NCI-H460 (cell line): ENCODE measurements at places on chromosomes 1 and 21. TPM values are rescaled to one million over a fixed set of nuclear protein-coding genes. Genes with fewer than 3 reads are reported as not detected.

Gene KRTAP19-3
- not detected in 2 replicates for total RNA-seq

Gene FCN3
- total RNA-seq, result not detected in 2 replicates

- DNase-seq, result no peak
These were observed 2.3 kb downstream of the ACTL8 start for GRCh38 chr1:17757426-17757825.

GRCh38 chr1:39833621-39834385, 45.1 kb upstream of the BMP8B start:
- DNase-seq, result no peak

GRCh38 chr1:30616759-30617158, 106.6 kb downstream of the MATN1 start:
- no peak for DNase-seq

GRCh38 chr1:168230709-168231108, 4.9 kb downstream of the SFT2D2 start:
- no peak for DNase-seq

DNA sequence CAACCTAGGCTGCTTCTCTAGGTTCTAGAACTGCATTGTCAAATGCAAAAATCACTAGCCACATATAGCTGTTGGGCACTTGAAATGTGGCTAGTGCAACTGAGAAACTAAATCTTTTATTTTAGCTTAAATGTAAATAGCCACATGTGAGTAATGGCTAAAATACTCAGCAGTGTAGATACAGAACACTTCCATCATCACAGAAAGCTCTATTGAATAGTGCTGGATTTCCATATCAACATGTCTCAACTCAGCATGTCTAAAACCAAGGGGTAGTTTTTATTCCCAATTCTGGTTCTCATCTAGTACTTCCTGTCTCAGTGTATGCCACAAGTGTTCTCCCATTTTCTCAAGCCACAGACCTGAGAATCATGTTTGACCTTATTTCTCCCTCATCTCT, 7.5 kb upstream of the TP53BP2 start:
- no peak for DNase-seq

GRCh38 chr1:201713086-201713810, 115.7 kb upstream of the IPO9 start:
- peak; percentile 96 for DNase-seq

- DNase-seq, result no peak
These were observed 30.2 kb upstream of the PRSS38 start for GRCh38 chr1:227785094-227785804.

GRCh38 chr1:70719154-70719553, 308.1 kb downstream of the CTH start:
- no peak for DNase-seq

DNA sequence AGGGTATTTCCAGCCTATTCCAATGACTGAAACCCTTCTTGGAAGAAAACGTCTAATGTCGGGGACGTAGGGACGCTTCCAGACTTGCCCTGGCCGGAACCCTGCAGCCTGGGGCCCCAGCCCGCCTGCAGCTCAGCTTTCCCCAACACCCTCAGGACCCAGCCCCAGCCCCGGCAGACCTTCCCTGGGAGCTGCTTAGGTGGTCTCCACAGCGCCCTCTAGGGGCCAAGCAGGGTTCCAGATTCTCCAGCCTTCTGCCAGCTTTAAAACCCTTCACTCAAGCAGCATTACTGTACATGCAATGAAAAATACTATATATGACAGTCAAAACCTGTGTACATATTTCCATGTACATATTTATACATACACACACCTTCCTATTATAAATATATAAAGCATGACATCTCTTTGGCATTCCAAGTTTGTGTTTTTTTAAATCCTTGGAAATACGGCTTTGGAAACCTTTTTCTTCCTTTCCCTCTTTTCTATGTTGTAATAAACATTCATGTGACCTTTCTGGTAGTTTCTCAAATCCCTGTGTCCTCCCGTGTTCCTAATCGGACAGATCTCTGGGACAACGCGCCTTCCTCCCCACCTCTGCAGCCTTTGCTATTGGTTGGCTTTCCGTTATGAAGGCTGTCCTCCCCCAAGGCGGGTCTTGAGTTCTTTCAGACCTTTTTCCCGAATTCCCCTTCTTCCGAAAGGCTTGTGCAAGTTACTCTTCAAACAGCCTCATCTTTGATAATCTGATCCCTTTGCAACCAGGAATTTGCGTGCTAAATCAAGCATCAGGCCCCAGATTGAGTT, 60.3 kb downstream of the STUM start:
- DNase-seq, result peak; percentile 66

- DNase-seq, result no peak
These were observed 11.7 kb downstream of the PYHIN1 start for GRCh38 chr1:158943059-158943458.

DNA sequence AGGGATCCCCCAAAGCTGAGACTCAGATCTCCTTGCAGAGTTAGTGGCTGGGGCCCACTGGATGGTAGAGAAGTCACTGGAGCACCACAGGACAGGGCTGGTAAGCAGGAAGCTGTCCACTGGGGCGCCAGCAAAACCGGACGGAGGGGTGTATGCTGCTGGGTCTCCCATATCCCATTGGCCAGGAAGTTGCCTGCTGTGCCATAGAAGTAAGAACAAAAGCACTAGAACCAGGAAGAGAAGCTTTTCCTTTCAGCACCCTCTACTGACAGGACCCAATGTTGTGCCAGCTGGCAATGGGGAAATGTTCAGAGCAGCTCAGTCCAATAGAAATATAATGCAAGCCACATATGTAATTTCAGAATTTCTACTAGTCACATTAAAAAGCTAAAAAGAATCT, 146.6 kb downstream of the SPATA46 start:
- DNase-seq, result no peak

DNA sequence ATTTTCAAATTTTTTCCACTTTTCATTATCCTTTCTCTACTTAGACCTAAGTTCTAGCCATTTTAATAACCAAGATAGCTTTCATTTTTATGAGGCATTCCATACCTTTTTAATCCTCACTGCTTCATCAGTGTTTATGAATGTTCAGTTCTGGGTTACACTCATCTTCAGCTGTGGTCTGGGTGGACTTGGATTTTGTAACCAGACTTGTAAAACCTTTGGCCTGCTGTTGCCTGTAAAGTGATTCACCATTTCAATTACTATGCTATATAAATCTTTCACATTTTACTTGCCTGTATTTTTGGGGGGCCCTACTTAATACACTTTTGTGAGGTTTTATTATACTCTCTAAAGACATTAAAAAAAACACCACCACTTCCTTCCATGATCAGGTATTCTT, 46.2 kb downstream of the USP25 start:
- DNase-seq, result no peak

DNA sequence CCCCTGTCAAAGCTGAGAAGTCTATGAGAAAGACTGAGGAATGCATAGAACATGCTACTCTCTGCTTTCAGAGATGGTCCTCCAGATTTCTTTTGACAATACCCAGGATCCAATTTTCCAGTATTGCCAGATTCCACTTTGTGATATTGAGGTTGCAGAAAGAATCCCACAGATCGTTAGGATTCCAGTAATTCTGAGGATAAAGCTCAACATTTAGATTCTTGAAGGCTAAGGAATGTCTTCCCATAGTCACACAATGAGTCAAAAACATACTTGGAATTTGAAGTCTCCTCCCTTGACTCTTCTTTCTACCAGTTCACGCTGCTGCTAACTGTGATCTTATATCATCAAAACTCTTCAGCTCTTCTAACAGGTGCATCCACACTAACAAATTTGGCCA, 57.1 kb downstream of the TNFSF18 start:
- DNase-seq, result no peak

DNA sequence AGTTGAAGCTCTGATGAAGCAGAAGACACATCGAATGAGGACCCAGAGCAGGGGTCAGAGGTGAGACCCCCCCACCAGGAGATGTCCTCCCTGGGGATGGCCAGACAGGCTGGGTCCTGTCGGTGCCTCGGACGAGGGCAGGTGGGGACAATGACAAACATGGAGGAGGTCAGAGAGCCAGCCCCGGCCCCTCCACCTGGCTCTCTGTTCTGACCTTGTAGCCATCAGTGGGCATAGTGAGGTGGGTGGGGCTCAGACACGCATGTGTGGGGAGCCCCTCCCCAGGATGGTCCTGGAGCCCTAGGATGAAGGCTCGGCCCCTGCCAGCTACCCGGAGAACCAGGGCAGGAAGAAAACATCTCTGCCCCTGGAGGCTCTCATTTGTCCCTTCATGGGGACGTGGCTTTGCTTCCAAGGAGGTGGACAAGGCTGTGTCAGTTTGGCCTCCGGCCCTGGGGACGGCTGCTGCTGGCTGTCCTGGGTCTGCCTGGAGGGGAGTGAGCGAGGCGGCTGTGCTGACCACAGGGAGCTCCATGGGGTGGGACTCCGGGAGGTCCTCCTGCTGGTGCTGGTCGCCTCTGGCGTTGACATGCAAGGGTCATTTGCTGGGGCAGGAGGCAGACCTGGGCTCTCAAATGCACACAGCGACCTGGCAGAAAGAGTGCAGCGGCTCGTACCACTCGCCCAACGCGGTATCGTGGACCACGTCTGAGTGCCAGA, 2.6 kb downstream of the KRTAP10-6 start:
- DNase-seq, result no peak

DNA sequence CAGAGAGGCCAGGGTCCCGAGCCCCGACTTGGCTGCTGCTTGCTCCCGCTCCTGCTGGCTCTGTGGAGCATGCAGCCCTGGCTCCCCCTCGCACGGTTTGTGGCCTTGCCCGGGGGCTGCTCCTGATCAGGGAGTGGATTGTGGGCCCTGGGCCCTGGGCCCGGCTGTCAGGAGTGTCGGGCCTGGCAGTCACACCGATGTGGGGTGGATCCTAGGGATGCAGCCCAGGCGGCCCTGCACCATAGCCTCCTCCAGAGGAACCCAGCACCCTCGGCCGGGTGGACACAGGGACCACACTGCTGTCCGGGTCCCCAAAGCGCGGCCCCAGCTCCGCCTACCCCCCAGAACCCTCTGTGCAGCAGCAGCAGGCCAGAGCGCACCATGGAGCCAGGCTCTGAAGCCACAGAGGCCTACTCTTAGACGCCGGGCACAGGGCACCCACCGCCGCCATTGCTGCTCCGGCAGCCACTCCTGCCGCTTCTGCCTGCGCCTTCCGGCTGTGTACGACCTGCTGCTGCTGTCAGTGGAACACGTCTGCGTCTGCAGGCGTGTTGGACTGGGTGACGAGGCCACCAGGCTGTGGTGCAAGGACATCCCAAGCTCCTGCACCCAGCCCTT, 9.4 kb downstream of the SLX9 start:
- DNase-seq, result no peak

- DNase-seq, result no peak
These were observed 119.1 kb upstream of the RUNX3 start for GRCh38 chr1:25049190-25049589.

DNA sequence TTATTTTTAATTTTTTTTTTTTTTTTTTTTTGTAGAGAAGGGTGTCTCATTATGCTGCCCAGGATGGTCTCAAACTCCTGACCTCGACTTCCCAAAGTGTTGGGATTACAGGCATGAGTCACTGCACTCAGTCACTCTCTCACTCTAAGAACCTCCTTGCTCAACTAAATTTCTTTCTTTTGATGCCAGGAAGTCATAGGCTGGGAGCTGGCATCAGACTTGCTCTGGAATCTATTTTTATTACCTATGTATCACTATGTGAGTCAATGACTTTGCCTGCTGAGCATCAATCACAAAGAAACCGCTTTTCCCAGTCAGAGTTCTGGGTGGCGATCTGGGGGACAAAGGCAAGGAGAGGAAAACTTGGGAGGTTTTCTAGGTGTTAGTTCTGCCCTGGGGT, 35.5 kb upstream of the PARP1 start:
- DNase-seq, result no peak

DNA sequence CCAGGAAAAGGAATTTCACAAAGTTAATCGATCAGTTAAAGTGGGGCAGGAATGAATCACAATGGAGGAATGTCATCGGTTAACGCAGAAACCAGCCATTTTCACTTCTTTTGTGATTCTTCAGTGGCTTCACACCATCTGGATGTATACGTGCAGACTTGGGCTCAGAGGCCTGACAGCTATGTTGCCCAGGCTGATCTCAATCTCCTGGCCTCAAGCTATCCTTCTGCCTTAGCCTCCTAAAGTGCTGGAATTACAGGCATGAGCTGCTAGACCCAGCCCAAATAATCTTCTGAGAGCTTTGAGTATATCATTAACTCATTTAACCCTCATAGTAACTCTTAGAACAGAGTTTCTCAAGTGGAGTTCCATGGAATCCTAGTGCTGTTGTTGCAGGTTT, 126.5 kb upstream of the VANGL1 start:
- DNase-seq, result no peak

DNA sequence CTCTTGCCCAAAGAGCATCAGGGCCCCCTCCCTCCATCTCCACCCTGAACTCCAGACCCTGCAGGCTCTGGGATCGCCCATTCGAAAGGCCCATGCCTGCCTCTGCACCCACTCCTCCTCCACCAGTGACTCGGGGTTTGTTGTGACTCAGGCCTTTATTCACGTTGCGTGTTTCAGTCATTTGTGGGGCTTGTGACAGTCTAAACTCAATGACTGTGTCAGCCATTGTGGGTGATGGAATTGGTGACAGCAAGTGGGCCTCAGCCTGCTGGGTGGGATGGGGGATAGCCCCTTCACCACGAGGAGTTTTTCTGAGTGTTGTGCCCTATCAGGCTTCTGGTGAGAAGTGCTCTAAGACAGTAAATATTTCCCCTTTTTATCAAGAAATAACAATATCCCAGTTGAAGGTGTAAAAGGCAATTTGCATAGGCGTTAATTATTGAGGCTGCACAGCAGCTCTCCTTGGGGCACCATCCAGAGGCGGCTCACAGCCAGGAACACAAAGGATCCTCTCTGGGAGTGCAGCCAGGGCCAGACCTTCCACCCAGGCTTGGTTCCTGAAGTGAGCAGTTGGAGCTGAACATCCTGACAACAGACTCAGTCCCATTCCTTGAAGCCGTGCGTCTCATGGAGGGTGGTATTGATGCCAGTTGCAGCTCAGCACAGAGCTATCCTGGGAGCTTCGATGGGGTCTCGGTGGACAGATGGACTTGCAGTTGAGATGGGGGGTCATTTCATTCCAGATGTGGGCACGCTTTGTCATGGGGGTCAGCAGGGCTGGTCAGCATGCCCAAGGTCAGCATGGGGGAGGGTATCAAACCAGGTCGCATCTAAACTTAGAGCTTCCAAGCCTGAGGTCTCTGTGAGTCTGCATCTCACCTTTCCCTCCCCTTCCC, 135.6 kb upstream of the CACNA1E start:
- no peak for DNase-seq

GRCh38 chr1:3079381-3080052, 10.5 kb downstream of the PRDM16 start:
- DNase-seq, result no peak

- DNase-seq, result no peak
These were observed 185.0 kb downstream of the RGS7 start for GRCh38 chr1:241171991-241172390.

DNA sequence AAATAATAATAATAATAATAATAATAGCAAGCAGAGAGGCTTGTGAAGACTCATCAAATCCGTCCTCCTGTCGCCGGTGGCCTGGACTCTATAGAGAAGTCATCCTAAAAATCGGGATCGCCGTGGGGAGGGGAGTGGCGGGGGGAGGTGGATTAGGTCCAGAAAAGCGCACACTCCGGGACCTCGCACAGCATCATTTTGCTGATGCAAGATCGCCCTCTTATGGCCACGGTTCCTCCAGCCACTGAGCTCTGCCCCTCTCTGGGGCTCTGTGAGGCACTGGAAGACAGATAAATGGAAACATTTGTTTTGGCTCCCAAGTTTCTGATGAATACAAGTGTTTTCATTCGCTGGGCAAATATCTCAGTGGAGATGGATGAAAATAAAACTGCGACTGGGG, 612.0 kb downstream of the MATN1 start:
- peak; percentile 36 for DNase-seq

GRCh38 chr1:9990944-9991343, 6.1 kb upstream of the RBP7 start:
- no peak for DNase-seq
